ENCODE measurements at places on chromosomes 6 and 20.

GRCh38 chr6:40760887-40761286, 173.7 kb upstream of the LRFN2 start:
- no peak for DNase-seq

DNA sequence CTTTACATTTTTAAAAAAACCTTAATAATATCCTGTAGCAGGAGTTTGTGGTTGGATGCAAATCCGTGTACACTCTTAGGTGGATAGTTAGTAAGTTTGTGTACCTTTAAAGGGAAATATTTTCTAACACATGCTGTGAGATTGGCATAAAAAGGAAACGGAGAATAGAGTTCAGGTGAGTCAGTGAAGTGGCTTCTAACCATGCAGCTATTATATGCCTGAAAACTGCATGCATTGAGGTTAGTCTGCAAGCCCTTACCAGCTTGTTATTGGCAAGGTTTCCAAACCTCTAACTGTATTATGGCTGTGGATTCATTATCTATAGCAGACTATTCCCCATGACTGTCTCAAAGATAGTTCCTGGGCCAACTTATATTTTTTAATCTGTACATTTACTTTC, 420.6 kb upstream of the MMS22L start:
- no peak for DNase-seq

DNA sequence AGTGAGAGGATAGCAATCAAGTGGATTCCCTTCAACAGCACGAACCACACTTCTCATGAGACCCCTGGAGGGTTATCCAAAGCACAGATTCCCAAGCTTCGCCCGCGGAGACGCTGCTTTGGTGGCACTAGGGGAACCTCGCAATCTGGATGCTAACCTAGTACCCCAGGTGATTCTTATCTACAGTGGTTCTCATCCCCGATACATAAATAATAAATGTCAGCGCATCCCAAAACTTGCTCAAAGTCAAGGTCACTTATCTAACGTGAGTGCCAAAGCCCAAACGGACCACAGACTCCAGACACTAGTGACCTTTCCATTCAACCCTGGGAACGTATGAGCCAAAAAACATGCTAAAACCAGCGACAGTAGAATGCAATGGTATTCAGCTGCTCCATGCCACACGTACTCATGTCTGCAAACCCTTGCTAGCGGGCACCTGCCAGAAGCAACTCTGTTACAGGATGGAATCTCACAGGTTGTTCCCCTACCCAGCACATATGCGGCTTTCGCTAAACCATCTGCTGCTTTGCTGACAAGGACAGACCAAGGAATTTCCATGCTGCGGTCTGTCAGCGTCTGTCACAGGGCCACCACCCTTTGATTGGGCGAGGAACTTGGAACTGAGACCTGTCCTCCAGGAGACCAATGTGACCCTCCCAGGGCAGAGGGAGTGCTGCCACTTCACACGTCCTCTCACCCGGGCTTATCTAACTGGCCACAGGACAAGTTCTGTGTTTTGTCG, 16.8 kb downstream of the MYLK4 start:
- DNase-seq = no peak

DNA sequence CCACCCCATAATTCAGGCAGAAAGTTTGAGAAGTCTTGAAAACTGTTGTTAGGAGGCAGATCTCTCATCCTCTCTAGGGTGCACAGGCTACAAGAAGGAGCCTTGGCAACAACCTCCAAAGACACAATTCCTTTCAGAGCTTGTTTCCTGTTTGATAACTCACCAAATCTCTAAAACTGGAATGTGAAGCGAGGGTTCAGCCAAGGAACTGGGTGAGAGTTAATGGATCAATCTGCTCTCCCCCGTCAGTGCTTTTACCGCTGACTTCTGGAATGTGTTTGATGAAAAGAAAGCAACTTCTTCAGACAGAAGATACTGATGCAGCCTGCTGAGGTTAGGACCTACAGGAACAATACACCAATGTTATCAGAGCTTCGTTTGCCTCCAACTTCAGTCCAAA, 171.8 kb upstream of the BMP2 start:
- no peak for DNase-seq

DNA sequence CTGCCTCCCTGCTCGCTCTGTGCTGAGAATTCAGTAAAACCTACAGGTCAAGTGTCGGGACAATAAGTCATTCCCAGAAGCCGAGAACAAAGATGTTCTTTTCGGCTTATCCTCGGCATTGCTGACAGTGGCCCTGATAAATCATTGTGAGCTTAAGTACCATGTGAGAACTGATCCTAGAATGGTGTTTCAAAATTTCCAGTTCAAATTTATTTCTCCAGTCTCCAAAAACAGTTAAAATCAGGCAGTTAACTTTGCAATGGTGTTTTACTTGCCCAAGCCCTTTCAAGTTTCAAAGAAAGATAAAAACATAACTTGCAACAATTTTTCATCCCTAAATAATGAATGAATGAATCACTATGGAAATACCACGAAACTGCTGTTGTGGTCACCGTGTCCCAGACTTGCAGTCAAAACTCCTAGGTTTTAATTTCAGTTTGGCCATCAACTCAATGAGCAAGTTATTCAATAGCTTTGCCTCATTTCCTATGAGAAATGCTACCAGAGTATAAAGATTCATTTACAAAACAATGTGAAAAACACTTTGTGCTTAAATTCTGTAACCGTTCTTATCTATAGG, 4.3 kb downstream of the ATP5F1E start:
- no peak for DNase-seq

DNA sequence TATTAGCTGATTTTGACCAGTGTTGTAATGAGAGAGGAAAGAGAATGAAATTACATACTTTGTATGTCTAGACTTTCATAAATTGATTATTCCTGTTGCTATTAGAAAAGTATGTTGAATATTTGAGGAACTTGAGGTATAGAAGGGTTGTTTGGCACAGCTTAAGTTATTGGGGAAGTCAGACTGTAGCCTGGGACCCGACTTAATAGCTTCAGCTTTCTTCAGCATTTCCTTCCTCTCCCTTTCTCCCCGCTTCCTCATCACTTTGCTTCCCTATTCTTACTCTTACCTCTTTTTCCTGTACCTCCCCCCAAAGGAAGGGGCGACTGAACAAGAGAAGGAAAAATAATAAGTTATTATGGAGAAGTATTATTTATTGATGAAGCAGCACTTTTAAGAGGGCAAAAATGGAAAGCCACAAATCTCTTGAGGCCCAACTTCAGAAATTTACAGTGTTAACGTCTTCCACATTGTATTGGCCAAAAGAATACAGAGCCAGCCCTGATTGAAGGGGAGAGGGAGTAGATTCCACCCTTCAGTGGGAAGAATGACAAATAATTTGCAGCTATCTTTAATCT, 7.4 kb downstream of the SENP6 start:
- DNase-seq = no peak

DNA sequence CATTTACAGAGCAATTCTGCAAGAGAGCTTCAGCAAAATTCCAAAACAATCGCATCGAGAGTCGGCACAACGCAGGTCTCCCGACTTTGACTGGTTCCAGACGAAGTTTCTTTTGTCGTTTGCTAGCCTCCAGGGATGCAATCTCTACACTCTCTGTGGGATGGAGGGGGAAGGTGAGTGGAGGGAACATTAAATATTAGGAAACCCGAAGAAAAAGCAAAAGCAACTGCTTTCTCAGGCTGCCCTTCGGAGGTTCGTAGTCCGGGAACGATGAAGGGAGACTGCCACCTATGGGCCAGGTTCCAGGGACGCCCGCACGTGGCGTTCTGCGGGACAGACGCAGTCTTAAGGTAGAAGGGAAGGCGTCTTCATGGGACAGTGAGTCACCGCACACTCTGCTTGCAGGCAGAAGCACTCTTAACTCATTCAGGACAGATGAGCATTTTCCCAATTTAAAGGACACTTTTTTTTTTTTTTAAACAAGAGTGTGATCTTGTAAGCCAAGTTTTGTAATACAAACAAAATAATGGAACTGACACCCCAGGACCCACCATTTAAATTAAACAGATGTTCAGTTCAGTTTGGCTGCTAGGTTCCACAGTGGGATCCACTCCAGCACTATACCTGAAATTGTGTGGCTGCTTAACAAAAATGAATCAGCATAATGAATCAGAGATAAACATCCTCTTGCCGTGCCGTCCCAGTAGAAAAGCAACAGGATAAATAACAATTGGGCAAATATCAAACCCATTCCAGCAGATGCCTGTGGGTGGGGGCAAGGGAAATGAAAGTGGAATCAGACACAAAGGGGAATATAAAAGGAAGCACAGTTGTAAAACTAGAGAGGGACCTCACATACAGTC, 65.8 kb upstream of the ARMC2 start:
- peak; percentile 68 for DNase-seq

DNA sequence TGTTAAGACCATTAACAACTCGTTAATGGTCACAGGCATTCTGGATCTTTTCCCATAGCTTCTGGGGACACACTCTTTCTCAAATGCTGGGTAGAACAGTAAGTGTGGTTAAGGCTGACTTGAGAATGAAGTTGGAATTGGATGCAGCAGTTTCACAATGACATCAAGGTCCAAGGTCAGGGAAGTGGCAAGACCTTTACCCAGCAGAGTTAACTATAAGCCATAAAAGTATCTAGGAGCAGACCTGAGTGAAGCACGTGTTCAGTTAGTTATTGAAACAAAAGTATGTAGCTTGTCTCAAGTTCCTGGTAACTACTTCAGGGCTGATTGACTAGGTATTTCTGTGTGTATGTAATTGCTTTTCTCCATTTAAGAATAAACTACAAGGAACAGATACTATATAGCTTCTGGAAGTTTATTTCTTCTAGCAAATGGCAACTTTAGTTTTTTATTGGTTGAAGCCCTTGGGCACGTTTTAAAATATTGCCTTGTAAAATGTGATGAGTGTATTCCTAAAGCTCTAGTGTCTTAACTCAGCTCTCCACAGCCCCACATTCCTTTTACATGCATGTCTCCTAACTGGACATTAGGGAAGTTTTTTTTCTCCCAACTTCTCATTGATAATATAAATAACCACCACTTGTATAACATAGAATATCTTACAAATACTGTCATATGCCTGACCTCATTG, 479.0 kb upstream of the CITED2 start:
- DNase-seq = no peak

DNA sequence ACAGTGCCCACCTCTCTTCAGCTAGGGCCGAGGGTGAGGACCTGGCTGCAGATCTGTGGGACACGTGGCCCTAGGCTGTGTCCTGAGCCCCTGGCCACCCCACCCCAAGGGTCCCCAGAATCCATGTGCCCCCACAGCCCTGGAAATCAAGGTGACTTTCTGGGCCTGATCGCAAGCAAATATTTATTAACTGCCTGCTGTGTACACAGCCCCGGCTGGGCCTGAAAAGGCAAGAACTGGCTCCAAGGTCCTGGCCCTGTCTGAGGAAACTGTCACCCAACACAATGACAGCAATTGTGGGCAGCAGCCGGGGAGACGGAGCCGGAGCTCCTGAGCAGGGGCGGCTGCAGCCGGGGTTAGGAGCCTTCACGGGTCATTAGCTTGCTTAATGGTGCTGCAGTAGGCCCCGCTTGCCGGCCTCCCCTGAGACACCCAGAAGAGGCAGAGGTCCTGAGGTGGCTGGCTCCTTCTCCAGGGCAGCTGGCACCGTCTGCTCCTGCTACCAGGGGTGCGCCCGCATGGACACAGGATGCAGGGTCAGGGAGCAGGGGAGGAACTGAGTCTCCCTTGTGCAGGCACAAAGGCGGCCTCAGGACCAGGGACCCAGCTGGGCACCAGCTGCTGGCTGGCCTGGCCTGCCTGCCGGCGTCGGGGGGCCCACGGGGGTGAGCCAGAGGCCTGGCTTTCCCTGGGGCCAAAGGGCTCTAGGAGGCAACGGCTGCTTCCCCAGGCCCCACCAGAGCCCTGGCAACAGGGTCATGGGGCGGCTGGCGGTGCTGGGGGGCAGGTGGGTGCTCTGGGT, 24.1 kb downstream of the NPEPL1 start:
- DNase-seq = no peak

DNA sequence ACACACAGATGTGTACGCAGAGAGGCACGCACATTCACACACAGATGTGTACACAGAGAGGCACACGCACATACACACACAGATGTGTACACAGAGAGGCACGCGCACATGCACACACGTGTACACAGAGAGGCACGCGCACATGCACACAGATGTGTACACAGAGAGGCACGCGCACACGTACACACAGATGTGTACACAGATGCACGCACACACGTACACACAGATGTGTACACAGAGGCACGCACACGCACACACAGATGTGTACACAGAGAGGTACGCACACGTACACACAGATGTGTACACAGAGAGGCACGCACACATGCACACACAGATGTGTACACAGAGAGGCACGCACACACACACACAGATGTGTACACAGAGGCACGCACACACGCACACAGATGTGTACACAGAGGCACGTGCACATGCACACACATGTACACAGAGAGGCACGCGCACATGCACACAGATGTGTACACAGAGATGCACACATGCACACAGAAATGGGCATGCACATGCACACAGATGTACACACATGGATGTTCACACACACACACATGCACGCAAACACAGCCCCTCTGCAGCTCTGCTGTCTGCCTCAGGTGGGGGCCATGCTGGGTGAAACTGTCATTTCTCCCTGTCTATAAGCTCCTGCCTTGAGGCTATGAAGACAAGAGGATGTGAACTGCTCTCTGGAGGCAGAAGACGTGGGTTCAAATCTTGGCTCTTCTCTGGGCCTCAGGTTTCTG, 14.3 kb upstream of the MYT1 start:
- no peak for DNase-seq

DNA sequence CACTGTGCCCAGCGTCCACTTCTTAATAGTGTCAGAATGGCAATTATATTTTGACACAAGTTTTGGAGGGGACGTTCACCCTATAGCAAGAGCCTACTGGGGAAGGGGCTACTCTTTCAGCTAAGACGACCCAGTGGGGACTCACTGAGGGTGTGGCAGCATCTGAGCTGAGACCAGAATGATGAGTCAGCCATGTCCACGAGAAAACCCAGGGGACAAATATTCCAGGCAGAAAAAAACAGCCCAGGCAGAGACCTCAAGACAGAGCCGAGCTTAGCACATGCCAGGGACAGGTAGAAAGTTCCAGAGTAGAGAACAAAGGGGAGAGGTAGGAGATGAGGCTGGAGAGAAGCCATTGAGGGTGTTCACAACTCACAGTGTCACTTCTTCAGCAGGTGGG, 11.2 kb downstream of the CNBD2 start:
- DNase-seq = no peak

DNA sequence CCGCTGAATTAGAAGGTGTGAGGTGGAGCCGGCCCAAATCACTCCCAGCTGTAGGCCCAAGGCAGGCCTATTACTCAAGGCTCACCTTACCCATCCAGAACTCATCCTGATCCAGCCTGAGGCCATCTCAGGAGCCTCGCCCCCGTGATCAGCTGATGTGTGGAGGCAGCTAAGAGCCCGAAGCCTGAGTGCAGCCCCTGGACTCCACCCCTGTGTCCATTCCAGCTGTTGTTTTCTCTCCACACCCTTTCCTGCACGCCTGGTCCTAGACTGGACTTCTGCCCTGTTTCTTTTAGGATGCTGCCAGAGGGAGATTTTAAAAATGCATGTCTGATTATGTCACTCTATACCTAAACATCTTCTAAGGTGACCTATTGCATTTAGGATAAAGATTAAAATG, 124.7 kb upstream of the SUPT3H start:
- no peak for DNase-seq

DNA sequence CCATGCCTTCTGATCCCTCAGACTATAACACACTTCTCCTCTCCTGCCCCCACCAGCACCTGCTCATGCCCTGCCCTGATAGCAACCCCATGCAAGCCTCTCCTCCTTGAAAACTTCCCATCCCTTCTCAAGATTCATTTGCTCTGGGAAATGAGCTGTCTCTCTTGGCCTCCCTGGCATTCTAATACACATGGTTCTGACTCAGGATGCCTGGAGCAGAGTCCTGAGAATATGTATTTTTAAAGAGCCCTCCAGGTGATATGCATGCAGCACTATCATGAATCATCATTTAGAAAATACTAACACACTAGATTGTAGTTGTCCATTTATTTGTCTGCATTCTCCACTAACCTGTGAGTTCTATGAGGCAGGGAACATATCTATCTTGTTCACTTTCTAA, 26.6 kb downstream of the HDGFL1 start:
- DNase-seq = no peak

Data from NCI-H2171 (cell line).